ENCODE measurements at places on chromosomes 12 and 14. TPM values are rescaled to one million over a fixed set of nuclear protein-coding genes. Genes with fewer than 3 reads are reported as not detected.

DNA sequence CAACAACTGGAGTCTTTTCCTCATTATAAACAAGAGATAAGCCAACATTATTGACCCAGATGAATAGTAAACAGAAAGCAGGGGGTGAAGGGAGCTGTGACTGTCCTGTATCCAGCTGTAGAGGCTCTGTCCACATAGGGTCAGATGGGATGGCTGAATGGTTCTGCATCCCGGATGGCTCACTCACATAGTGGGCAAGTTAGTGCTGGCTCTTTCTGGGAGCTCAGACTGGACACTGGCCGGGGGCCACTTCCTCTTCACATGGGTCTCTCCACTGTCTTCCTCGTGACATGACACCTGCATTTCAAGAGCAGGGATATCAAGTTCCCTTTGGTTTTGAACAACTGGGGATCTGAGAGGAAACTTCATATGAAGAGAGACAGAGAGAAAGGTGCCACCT lies 969.6 kb upstream of the TMEM132C start:
- no peak for DNase-seq

- no peak for DNase-seq
Measured at GRCh38 chr12:100197486-100197885, 3.1 kb upstream of the ACTR6 start.

GRCh38 chr12:11773889-11774677 lies 124.6 kb downstream of the ETV6 start:
- DNase-seq: peak; percentile 24

DNA sequence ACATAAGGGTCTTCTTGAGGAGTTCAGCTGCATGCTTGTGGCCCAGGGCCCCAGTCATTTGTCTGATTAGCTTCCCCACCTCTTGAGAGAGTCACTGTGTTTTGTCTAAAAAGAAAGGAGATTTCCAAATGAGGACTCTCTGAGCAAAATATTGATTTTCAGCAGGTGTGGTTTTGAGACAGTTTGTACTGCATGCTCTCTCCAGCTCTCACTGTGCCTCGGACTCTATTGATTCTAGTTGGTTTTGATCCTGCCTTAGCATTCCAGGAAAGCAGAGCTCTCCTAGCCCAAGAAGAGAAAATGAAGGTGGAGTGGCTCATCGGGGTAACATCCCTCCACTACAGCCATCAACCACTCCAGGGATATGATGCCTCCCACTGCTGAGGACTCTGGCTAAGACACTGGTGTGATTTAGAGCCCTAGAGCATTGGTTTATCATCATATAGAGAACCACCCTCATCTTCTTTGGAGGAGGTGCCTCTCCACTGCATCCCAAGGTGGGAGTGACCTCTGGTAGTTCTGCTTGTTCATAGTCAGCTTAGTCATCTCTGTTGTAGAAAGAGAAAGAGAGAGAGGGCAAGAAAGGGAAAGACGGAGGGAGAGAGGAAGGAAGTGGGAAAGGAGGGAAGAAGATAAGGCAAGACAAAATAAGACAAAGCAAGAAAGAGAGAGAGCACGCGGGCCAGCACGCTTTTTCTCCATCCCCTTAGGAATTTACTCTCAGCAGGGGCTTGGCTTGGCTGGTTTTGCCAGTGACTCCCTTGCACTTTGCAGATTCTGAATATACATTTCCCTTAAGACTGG lies 365.6 kb downstream of the DPF3 start:
- DNase-seq: no peak

DNA sequence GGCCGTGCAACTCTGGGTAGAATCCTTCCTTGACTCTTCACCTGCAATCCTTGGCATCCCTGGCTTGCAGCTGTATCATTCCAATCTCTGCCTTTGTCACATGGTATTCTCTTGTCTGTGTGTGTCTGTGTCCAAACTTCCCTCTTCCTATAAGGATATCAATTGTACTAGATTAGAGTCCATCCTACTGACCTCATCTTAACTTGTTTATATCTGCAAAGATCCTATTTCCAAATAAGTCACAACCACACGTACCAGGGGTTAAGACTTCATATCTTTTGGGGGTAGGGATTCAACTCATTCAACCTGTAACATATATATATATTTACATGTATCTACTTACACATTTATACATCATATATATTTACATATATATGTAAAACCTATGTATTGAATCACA lies 29.6 kb upstream of the RASSF3 start:
- DNase-seq: no peak

DNA sequence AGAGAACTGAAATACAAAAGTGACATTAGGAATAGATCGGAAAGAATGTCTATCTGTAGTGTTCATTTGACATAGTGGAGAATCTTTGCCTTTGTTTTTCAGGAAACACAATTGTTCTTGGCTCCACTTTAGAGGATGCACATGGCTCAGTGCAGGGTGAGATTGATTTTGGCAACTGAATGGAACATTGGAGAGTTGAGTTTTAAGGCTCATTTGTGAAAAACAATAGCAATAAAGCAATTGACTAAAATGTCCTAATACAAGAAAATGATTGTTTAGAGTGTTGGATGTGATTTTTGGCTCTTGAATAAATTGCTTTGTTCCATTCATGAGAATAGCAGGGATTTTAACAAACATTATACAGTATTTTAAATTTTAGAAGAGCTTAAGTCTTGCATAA lies 116.4 kb downstream of the SLC38A1 start:
- DNase-seq: no peak

GRCh38 chr12:78328524-78328923 lies 497.8 kb downstream of the NAV3 start:
- DNase-seq: no peak

- DNase-seq: peak; percentile 72
Measured at GRCh38 chr14:69059658-69060623, 80.8 kb upstream of the ACTN1 start.

DNA sequence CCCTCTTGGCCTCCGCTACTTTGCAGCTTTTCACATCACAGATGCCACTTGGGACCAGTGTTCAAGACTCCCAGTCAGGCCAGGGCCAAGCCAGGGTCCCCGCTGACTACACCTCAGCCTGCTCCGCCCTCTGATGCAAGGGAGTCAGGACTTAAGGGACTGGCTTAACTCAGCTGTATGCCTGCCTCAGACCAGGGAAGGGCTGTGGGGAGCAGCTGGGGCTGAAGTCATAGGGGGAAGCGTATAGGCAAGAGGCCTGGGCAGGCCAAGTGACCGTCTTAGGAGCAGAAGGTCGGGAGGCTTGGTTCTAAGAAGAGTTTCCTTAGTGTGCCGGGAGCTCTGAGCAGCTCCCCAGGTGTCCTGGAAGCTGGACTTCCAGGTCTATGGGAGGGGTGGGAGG lies 21.9 kb downstream of the KDM2B start:
- DNase-seq: no peak

DNA sequence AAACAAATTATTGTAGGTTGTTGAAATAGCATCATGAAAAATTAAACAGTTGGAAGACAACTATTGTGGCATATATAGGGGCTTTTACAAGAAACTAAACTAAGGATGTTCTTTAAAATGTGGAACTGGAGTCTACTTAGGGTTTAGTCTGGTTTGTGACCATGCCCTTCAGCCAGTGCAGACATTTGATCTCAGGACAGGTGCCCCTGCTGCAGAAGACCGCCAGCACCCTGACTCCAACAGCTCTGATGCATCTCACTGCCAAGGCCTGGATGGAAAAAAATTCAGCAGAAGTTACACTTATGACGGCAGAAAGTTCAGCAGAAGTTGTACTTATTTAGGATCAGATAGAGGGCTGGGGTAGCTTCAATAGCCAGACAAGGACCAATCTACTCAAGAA lies 51.5 kb downstream of the TMEM117 start:
- no peak for DNase-seq

DNA sequence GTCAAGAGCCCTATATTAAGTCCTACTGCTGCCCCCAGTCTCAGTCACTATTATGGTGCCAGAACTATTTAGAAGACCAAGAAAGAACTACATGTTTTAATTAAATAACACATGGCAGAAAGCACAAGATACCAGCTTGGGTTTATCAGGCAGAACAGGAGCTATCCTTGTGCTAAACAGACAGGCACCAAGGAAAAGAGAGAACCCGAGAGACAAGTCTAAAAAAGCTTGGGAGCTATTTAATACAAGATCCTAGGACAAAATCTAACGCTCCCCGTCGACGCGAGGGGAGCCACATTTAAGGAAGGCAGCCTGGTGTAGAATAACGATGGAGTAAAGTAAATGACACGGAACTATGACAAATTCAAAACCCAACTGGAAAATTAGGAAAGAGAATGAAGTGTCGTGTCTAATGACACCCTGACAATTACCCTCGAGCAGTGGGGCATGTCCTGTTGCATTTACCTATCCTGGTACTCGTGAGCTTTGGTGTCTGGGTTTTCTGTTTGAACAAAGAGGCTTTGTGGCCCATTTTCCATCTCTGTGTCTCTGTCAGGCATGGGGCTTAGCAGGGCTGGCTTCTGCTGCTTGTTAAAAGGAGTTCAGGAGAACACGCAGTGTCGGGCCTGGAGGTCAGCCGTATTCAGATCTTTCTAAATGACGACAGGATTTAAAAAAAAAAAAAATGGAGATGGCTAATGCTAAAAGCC lies 140.6 kb downstream of the ETNK1 start:
- DNase-seq: no peak

- peak; percentile 61 for DNase-seq
Measured at GRCh38 chr14:36941783-36942521, 230.5 kb downstream of the SLC25A21 start.

- no peak for DNase-seq
Measured at GRCh38 chr12:12717586-12718380, 615 bp downstream of the CDKN1B start.

- peak; percentile 66 for DNase-seq
Measured at GRCh38 chr12:55829967-55830600, 697 bp upstream of the DNAJC14 start.

Gene FAM161B
- 3.1 TPM for total RNA-seq

Gene OR6C2
- total RNA-seq: not detected

Gene NTN4
- total RNA-seq: 63.3 TPM

Gene FOS
- total RNA-seq: 160 TPM

Gene PTGER2
- total RNA-seq: 2.4 TPM

Gene RIPK3
- total RNA-seq: 6.5 TPM

Gene SMIM41
- 0.27 TPM for total RNA-seq

Gene SRGAP1
- total RNA-seq: 4.3 TPM

Gene TDRD9
- 3.5 TPM for total RNA-seq

Gene RAB21
- total RNA-seq: 117 TPM

All from left cardiac atrium (tissue), 4 donors.